Trophoblast cell (in vitro differentiated cells and primary cell): ENCODE measurements at places on chromosomes 12 and 14.

GRCh38 chr14:70907996-70908934 lies 1.0 kb downstream of the PCNX1 start:
- peaks cover 5% of the 10 kb centered on the region for H3K4me1 ChIP-seq
- peak overlapping the region; percentile 97 for H3K4me3 ChIP-seq
- no peaks in the 10 kb centered on the region for H3K27me3 ChIP-seq
- DNase-seq = no peak
- H3K27ac ChIP-seq = peak overlapping the region; percentile 96

- peak within 1 kb of the TSS; percentile 26 for H3K4me3 ChIP-seq
- H3K36me3 ChIP-seq = no peaks in the 10 kb centered on the region
- no peaks in the 10 kb centered on the region for H3K4me1 ChIP-seq
- DNase-seq = no peak
- H3K27me3 ChIP-seq = peaks cover 14% of the 10 kb centered on the region
Observed at GRCh38 chr14:74426202-74426582, at the start of gene SYNDIG1L. SYNDIG1L (minus strand) TSS chr14:74426210; CDS start chr14:74409744, 16,466 bp downstream.

DNA sequence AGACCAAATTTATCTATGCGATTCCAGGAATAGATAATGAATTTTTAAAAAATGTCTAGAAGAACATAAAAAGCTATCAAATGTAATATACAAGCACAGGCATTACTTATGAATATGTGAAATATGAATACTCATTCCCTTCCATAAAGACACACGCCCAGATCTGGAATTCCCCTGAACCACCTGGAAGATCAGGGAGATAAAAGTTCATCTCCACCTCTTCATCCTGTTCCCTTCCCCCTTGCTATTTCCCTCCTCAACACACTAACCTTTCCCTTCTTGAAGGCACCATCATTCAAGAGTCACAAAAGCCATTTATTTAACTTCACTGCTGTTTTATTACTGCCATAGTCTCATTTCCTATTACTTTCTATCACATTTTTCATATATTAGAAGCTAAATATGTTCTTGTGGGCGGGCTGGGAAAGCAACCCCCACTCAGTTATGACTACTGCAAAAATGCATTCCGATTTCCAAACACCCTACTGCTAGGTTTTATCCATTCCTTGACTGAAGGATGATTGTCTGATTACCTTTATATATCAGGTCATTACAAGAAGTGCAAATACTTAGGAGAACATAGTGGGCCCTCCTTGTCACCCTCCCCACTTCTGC lies 16.1 kb downstream of the FGD6 start:
- no peak overlapping the region for H3K27ac ChIP-seq
- no peak overlapping the region for H3K4me3 ChIP-seq
- DNase-seq = peak; percentile 72
- H3K27me3 ChIP-seq = no peaks in the 10 kb centered on the region
- no peaks in the 10 kb centered on the region for H3K36me3 ChIP-seq
- H3K4me1 ChIP-seq = peaks cover 22% of the 10 kb centered on the region

DNA sequence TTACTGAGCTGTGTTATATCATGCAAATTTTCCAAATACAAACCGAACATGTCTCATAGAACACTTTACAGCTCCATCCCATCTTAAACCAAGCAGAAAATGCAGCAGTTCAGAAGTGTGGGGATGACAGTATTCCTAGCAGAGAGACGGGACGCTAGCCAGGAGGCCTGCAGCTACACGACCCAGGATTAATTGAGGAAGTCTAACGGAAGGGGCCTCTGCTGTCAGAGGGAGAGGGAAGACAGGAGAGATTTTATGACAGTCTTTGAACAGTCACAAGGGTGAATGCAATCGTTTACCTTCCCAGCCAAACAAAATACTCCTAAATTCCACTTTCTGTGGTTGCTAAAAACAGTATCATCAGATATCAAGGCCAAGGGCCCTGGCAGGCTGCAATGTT lies 261.9 kb downstream of the TMEM132D start:
- no peak overlapping the region for H3K4me3 ChIP-seq
- H3K4me1 ChIP-seq = no peaks in the 10 kb centered on the region
- no peaks in the 10 kb centered on the region for H3K36me3 ChIP-seq
- H3K27ac ChIP-seq = no peak overlapping the region
- DNase-seq = no peak

- peak; percentile 15 for DNase-seq
- H3K4me1 ChIP-seq = no peaks in the 10 kb centered on the region
- H3K36me3 ChIP-seq = no peaks in the 10 kb centered on the region
- H3K4me3 ChIP-seq = peak within 1 kb of the TSS; percentile 78
Observed at GRCh38 chr12:80937391-80938238, at the start of gene LIN7A. LIN7A (minus strand) TSS chr12:80937934; CDS start chr12:80937722, 212 bp downstream.

GRCh38 chr12:19190292-19191031 lies 60.9 kb downstream of the PLEKHA5 start:
- no peak overlapping the region for H3K27ac ChIP-seq
- H3K4me1 ChIP-seq = no peaks in the 10 kb centered on the region
- no peak overlapping the region for H3K4me3 ChIP-seq
- DNase-seq = peak; percentile 34
